ENCODE measurements at places on chromosomes 7 and 10.

DNA sequence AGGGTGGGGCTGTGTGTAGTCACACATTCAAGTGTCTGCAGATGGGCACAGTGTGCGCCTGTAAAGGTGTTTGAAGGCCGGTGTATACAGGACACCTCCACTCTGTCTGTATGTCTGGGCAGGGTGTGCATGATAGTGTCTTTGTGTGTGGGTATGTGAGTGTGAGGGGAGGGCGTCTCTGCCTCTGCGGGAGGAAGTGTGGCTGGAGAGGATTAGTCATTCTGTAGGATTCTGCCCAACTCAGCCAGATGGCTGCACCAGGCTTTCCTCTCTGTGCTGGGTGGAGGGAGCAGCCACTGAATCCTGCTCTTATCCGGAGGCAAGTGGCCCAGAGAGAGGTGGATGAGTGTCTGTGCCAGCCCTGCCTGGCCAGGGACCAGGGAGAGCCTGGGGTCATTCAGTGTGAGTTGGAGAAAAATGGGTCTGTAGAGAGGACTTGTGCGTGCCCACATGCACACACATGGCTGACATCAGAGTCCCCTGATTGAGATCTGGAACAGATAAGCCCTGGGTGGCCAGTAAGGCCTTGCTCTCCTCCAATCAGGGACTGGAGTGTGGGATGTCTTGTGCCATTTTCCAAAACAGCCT is 1.7 kb downstream of the SFXN3 start:
- DNase-seq: peak; percentile 86

DNA sequence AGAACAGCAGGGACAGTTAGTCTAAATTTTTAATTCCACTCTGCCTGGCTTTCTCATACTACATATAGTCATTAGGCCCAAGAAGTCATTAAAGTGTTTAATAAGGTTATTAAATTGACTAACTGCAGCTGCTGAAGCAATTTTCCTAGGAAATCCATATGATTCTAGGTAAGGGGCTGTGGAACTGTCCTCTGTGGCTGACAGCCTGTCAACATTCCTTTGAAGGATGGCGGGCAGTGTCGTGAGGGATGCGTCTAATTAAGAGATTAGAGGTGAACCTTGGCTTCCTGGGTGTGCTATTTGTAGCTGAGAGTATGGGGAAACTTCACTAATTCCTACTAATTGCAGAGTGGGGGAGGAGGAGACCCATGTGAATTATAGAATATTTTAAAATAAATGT is 64.6 kb downstream of the SNX10 start:
- no peak for DNase-seq

DNA sequence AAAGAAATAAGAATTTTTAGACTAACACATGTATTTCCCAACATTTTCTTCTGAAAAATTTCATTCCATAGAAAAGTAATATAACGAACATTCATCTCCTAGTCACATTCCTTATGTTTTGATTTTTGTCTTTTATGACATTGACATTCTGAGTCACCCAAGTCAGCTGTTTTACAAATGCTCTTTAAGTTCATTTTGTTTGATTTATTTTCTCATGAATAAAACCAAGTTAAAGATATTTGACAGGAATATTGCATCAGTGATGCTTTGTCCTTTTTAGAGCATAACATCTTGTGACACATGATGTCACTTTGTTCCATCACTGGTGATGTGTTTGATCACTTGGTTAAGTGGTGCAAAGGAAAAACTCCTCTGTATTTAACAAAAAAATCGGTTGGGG is 48.4 kb downstream of the HGF start:
- DNase-seq: no peak

DNA sequence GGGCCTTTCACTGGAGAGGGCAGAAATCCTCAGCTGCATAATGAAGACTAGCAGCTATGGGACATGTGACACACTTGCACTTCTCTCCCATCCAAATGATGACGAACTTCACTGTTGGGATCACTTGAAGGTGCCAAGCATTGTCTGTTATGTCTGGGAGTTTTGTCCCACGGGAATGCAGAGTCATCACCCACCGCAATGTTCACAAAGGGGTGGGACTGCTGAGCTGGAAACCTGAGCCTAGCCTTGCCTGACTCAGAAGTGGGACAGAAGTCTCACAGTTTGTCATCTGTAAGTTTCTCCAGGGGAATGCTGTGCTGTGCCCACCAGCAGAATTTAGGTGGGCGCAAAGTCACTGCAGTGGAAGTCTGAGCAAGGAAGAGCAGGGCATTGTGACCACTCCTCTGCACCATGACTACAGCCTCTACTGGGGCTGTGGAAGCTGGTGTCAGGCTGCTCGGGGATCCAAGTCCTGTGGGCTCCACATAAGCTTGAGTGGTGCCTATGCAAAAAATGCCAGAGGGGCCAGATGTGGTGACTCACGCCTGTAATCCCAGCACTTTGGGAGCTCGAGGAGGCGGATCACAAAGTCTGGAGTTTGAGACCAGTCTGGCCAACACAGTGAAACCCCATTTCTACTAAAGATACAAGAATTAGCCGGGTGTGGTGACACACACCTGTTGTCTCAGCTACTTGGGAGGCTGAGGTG is 472.0 kb upstream of the CNTNAP2 start:
- DNase-seq: no peak

GRCh38 chr7:104795616-104796398 is 218.2 kb upstream of the KMT2E start:
- DNase-seq: no peak

DNA sequence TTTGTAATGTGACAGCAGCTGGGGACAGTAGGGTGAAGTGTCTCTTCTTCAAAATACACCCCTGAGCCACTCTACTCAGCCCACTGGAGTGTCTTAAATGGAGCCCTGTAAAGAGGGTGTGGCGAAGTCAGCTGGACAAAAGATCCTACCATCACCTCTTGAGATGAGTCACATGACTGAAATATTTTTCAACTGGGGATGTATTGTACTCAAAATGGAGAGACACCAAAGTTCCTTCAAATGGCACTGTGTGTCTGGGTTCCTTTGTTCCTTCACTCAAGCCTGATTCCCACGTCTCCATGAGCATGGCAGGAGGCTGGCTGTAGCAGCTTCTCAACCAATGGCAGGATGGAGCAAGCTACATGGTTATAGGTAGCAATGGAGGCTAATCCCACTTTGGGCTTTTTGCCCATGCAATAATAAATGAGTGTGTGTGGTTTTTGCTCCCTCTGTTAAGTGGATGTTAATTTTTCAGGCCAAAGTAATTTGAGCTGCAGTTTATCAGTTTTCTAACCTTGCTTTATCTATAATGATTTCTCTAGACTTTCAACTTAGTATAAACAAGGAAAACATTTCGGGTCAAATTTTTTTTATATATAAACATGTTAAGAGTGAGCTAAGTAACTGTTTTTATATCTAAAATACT is 68.2 kb downstream of the CLEC2L start:
- no peak for DNase-seq

- DNase-seq: no peak
Observed at GRCh38 chr7:98557538-98558031, 59.5 kb upstream of the NPTX2 start.

DNA sequence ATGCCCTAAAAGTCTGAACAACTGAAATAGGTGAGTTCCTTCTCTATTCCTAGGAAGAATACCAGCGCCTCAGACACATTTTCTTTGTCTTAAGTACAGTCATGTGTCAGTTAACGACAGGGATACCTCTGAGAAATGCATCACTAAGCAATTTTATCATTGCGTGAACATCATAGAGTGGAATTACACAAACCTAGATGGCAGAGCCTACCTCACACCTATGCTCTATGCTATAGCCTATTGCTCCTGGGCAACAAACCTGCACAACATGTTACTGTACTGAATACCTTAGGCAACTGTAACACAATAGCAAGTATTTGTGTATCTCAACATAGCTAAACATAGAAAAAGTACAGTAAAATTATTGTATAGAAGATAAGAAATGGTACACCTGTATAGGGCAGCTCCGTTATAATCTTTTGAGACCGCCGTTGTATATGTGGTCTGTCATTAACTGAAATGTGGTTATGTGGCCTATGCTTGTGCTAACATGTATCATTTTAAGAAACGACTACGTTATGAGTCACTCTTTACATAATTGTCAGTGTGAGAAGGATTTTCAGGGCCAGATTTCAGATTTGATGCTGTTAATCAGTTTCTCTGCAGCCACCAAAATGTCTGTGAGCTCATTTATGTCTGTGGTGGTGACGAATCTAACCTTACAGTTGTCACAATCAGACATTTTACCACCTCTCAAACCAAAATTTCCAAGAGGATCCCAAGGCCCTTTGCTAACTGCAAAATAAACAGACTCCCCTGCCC is 66.1 kb upstream of the STK17A start:
- no peak for DNase-seq

- no peak for DNase-seq
Observed at GRCh38 chr10:13528123-13528874, 515 bp downstream of the BEND7 start.

GRCh38 chr10:59395984-59396383 is 33.6 kb upstream of the FAM13C start:
- no peak for DNase-seq

- DNase-seq: no peak
Observed at GRCh38 chr7:11376529-11376928, 402.9 kb downstream of the PHF14 start.

DNA sequence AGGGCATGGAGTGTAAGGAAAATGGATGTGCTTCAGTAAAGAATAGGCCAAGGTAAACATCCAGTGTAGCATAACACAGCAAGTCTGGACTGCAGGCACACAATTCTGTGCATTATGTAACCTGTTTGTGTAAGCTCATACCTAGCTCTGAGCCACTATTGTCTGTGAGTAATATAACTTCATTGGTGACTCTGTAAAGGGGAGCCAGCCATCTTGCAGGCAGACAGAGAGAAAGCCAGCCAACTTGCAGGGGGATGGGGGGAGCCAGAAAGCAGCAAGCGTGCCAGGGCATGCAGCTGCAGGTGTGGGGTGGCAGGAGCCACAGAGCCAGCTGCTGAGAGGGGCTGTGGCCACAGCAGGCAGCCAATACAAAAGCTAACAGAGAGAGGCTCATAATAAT is 449.2 kb downstream of the IPMK start:
- no peak for DNase-seq

- peak; percentile 63 for DNase-seq
Observed at GRCh38 chr7:18495412-18496340, at the start of gene HDAC9. TSS of gene HDAC9 (plus strand) at chr7:18495749. CDS start at chr7:18496303, 554 bp downstream.

DNA sequence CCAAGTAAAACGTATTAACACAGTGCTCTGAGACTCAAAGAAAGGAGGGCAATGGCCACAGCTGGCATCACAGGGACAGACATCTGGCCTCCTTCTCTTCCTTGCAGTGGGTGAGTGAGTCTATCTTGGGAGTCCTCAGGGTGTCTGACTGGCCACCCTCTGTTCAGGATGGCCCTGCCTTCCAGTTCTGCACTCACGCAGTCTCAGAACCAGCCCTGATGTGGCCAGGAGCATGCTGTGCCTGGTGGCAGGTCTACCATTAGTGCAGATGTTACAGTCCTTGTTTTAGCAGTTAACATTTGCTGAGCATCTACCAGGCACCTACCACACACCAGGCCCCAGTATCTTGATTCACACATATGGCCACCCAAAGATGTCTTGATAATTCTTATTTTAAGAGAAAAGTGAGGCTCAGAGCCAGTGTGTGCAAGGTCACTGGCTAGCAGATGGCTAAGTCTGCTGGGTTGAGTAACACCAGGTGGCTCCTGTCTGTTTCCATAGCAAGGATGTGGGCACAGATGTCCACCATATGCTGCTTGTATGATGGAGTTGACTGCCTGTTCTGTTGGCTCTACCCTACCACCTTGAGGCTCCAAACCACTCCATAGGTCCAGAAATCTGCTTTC is 23.2 kb upstream of the ARHGAP22 start:
- no peak for DNase-seq

DNA sequence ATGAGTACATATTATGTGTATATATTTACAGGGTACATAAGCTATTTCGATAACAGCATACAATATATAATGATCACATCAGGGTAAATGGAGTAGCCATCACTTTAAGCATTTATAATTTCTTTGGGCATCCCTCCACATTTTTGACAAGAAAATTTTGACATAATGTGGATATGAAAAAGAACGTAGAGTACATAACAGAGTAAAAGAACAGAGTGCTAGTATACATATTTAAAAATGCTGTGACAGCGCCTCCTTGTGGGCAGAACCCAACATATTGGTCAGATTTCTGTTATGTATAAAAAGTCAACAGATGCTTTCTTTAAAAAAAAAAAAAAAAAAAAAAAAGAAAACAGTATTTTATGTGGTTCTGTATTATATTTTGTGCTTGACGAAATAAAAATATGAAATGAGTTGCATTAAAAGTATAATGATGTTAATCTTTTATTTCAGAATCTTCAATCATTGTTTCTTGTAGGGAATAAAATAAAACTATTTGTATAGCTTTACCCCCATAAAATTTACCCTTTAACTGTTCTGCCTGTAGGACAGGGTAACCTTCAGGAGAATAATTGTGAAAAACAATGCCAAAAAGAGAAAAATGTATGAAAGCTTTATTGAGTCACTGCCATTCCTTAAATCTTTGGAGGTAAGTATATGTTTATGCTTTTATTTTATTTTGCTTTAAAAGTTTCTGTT is 18.3 kb upstream of the HBP1 start:
- DNase-seq: peak; percentile 70

DNA sequence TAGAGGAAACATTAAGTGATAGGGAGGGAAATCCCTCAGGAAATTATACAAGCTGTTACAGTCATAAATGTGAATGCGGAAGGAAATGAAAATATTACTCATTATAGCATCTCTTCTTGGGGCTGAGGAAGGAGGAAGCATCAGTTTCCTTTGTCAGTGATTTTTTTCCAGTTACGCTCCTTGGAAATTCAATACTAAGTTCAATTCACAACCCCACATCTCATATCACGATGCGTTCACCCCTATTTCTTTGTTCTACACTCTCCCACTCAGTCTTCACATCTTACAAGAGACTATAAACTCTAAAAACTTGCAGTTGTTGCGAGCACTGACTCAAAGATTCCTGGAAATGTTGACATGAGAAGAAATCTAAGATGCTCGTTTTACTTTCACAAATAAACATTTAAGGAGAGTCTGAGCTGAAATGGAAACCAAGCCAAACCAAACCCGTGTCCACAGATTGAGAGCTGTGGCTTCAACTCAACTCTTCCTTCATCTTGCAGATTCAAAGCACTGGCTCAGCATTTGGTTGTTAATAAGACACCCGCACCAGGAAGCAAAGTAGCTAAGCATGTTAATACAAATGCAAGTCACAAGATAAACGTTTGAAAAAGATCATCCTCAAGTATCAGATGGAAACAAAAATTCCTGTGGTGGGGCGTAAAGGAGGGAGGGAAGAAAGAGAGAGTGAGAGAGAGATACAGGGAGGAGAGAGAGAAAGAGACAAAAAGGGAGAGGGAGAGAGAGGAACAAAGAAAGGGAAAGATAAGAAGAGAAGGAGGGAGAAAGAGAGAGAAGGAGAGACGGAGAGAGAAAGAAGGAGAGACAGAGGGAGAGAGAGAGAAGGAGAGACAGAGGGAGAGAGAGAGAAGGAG is 150.0 kb upstream of the RSU1 start:
- DNase-seq: peak; percentile 33

GRCh38 chr7:106110885-106111654 is 1.0 kb downstream of the SYPL1 start:
- peak; percentile 9 for DNase-seq
